ENCODE measurements at places on chromosomes 1 and 21.

DNA sequence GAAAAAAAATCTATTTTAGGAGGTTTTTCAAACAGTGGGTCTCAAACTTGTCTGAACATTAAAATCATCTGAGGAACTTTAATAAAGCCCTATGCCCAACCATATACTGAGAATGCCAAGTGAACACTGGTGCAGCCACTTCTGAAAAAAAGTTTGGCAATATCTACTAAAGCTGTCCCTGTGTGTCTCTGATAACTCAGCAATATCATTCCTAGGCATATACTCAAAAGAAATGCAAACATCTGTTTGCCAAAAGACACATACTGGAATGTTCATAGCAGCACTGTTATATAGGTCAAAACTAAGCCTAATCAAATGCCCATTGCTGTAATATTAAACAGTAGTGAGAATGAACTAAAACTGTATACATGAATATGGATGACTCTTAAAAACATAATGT, 74.2 kb upstream of the RGS4 start:
- DNase-seq = no peak

GRCh38 chr21:45154511-45155508, 80.4 kb downstream of the ADARB1 start:
- no peak for DNase-seq

DNA sequence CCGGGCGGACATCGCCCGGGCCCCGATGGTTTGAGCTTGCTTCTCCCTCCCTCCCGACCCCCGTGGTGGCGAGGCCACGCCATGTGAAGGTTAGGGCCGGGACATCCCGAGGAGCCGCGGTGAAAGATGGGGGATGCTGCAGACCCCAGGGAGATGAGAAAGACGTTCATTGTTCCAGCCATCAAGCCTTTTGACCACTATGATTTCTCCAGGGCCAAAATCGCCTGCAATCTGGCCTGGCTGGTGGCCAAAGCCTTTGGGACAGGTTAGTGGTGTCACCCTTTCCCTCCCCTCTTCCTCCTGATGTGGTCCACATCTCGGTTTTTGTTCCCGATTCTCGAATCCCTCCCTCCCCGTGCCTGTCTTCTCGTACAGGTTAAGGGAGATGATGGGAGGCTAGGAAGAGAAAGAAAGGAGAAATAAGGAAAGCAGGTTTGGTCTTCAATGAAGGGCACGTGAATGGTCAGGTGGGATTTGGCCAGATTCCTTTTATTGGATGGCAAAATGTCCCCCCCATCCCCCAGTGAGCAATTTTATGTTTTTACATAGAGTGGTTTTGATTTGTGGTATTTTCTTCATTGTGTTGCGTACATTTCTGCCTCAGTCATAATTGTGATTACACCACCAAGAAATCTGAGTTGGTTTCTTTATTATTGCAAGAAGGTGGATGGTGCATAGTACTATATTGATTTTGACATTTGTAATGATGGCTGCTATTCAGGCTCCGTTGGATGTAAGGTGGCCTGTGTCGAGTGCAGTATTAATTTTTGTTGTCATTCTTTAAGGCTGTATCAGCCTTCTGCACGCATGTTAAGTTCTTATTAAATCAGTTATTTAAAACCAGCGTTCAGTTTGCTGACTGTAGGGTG, 1.2 kb downstream of the CAMSAP2 start:
- DNase-seq = no peak

- no peak for DNase-seq
Measured at GRCh38 chr1:15000030-15000429, 153.5 kb upstream of the TMEM51 start.

GRCh38 chr1:117657031-117657430, 51.2 kb downstream of the TENT5C start:
- DNase-seq = no peak

- peak; percentile 75 for DNase-seq
Measured at GRCh38 chr1:33055210-33056008, 18.7 kb upstream of the AK2 start.

DNA sequence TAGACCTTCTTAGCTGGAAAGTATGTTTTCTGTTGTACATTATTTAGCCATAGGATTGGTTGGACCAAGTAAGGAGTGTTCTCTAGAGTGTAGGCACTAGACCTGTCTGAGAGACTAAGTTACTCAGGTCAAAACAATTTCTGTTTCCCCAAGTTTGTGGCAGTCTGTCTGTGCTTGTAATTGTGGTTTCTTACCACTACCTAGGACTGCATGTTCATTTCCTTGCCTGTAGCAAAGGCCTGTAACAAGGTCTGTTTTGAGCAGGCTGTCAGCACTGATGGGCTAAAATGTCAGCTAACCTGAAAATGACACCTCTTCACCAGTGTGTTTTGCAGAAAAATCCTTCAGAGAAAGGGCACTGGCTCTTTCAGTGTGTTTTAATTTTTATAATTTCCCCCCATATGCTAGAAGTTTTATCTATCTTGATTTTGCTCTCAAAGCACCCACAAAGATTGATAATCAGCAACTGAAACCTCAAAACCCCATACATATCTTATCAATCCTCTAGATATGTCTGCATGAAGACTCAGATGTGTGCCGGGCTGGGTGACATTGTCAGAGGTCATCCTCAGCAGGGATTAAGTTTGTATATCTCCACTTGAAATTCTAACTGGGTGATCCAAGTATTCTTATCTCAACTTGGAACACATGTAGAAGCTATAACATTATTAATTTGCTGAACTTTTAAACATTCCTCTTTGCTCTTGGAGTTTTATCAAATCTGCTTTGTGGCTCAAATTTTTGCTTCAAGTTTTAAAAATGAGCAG, 50.7 kb upstream of the ST6GALNAC3 start:
- DNase-seq = no peak

DNA sequence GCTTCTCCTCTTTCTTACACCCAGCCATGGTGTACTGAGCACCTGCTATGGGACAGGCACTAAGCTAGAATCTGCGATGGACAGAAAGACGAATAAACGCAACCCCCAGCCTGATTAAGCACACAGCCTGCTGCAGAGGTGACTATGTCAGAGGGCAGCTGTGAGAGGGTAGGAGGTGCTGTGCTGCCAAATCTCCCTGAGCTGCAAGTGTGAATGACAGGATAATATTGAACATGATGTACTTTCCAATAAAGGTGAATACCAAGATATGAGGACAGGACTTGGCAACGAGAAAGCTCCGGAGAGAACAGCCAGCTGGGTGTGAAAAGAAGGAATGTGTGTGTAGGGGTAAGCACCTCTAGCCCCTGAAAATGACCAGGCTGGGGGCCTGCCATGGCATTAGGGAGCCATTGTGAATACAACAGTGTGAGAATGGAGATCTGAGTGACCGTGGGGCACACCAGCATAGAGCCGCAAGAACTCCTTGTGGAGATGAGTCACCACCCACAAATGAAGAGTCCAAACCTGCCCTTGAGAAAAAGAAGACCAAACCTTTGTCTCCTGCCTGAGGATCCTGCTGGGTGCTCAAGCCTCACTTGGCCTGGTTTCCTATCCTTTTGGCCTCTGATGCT, 83.0 kb upstream of the ATF3 start:
- DNase-seq = no peak

Data from NCI-H2029 (cell line).